ENCODE measurements at places on chromosomes 4 and X.

DNA sequence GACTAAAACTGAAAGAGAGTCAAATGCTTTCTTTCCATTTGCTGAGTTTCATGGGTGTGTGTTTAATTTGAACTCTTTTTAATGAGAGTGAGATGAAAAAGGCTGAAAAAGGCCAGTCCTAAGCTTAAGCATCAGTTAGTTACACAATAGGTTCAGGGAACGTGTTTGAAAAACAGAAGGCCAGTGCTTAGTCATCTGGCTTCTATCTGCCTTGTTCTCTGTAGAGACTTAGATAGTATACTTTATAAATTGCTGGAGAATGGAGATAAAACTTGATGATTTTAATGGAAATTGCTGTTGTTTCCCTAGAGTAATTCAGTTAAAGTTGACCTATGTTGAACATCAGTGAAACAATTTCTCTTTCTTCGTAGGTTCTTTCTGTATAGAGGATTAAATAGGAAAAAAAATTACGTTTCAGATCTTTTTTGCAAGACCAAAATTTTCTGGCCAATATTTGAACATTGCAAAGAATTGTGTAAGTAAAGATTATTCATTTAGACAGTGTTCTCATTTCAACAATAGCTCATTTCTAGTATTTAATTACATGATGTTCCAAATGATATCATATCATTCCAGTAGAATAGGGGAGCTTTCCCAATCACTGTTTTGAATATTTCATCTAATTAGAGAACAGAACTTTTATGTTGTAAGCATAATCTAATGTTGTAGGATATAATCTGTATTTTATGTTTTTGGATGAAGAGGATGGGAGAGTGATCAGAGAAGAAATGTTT is 1088.8 kb downstream of the ADGRL3 start:
- no peak for DNase-seq

DNA sequence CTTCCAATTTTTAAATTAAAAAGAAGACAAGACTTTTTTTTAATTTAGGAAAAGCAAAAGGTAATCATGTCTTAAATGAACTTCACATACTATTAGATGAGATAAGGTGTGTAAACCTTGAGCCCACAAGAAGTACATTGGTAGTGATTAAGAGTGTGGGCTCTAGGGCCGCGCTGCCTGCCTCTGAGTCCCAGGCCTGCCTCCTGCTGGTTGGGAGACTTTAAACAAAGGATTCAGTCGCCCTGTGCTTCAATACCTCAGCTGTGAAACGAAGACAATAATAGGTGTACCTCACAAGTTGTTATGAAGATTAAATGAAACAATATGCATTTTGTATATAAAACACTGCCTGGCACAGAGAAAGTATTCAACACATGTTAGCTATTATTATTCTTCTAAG is 95.9 kb upstream of the MYOZ2 start:
- DNase-seq: no peak

DNA sequence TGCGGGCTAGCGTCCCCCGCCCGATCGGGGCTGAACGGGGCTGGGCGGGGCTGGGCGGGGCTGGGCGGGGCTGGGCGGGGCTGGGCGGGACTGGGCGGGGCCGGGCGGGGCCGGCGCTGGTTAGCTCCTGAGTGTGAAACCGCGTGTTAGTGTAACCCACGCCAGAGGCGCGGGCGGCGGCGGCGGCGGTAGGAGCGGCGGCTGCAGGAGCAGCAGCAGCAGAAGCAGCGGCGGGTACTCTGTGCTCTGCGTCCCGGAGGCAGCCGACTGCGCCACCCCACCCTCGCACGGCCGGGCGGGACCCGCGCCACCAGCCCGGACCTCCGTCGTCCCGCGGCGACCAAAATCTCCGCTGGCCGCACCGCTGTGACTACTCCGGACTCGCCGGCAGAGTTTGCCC is 128.1 kb downstream of the LAS1L start:
- DNase-seq: no peak

DNA sequence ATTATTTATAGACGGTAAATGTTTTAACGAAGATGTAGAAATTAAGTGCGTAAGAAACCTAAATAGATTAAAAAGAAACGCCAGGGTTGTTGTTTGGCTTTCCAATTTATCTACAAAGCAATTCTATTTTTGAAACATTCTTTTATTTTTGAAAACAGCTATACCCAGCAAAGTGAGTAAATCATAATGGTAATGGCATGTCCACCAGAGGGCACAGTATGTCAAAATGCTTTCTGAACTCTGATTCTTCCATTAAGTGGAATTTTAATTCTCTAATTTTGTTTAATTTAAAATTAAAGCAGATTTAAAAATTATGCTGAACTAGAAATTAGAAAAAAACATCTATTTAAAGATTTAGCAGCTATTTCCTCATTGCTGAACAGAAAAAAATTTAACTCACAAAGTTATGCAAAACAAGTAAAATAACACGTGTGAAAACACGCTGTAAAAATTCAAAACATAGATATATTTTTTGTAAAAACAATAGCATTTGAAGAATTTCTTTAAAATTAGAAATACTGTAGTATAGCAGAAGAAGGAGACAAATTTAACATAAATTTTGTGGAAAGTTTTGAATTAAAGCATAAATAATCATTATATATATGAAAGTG is 26.5 kb downstream of the RASSF6 start:
- no peak for DNase-seq

DNA sequence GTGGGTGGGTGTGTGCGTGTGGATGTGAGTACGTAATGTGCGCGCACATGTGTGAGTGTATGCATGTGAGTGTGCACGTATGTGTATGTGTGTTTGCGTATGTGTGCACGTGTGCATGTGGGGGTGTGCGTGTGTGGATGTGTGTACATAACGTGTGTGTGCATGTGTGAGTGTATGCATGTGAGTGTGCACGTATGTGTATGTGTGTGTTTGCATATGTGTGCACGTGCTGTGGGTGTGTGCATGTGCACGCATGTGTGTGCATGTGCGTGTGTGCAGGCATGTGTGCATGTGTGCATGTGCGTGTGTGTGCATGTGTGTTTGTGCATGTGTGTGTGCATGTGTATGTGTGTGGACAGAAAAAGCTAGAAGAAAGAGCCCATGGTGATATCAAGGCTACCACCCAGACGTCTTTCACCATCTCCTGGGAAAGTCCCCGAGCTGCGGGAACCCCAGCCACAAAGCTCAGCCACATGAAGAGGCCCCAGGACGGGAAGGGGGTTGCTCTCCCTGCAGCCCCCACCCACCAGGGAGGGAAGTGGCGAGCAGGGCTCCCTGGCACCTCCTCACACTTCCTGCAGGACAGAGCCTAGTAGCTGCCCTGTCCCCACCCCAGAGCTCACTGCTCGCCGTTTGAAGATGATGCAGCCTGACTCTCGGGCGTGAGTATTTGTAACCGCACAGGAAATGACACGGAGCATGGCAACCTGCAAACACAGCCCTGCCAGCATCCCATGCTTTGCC is 108.3 kb downstream of the DCTD start:
- DNase-seq: peak; percentile 83

- DNase-seq: no peak
Measured at GRCh38 chrX:29541038-29541437, 674.3 kb upstream of the MAGEB2 start.

DNA sequence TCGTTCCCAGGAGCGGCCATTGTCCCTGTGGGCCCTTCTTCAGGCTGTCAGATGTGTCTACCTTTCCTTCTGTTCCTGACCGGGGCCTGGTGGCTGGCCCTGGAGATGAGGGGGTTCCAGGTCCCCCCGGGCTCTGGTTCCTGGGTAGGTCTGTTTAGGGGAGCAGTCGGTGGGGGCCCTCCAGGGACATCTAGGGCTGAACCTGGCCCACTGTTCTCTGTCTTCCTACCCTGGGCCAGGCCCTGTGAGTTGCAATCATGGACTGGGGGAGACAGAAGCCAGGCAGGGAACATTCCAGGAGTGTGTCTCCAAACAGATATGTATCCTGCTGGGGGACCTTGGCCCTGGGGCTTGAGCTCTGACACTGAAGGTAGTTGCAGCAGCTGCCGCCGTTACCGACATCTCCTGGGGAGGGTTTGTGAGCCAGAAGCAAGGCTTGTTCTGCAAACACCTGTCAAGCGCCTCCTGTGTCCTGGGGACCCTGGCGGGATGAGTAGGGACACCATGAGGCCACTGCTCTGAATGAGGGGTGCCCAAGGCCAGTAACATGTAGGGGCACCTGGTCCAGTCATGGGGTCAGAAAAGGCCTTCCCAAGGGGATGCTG is 49.5 kb upstream of the ADRA2C start:
- no peak for DNase-seq

GRCh38 chr4:25632135-25632534 is 23.5 kb upstream of the SLC34A2 start:
- no peak for DNase-seq

All from natural killer cell treated with Interleukin-12 subunit alpha and Interleukin-12 subunit beta and Interleukin-15 and Interleukin-18, amount 100 ng/mL, for 72 hours (primary cell).